ENCODE measurements at places on chromosomes 6 and 20.

DNA sequence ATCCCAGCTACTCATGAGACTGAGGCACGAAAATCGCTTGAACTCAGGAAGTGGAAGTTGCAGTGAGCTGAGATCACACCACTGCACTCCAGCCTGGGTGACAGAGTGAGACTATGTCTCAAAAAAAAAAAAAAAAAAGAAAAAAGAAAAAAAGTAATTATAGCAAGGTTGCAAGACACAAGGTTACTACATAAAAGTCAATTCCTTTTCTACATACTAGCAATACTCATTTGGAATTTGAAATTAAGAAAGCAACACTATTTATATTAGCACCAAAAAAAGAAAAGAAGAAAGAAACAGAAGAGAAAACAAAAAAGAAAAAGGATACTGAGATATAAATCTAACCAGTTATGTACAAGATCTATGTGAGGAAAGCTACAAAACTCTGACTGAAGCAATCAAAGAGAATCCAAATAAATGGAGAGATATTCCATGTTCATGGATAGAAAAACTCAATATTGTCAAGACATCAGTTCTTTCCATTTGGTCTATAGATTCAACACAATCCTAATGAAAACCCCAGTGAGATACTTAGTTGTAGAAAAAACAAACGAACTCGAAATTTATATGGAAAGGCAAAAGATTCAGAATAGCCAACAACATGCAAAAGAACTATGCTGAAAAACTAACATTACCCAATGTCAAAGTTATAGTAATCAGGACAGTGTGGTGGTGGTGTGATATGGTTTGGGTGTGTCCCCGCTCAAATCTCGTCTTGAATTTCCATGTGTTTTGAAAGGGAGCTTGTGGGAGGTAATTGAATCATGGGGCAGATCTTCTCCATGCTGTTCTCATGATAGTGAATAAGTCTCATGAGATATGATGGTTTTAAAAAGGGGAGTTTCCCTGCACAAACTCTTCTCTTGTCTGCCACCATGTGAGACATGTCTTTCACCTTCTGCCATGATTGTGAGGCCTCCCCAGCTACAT, 73.3 kb downstream of the GPX5 start:
- DNase-seq, result no peak

- DNase-seq, result no peak
These were observed 44.5 kb downstream of the NCOA7 start for GRCh38 chr6:125835221-125835744.

- no peak for DNase-seq
These were observed 159.1 kb downstream of the PKHD1 start for GRCh38 chr6:51928320-51928719.

- DNase-seq, result no peak
These were observed 69.3 kb downstream of the MDN1 start for GRCh38 chr6:89750338-89750737.

- no peak for DNase-seq
These were observed 55.7 kb downstream of the PHACTR2 start for GRCh38 chr6:143733510-143733909.

- no peak for DNase-seq
These were observed 246.9 kb upstream of the PRDM1 start for GRCh38 chr6:105839266-105839665.

DNA sequence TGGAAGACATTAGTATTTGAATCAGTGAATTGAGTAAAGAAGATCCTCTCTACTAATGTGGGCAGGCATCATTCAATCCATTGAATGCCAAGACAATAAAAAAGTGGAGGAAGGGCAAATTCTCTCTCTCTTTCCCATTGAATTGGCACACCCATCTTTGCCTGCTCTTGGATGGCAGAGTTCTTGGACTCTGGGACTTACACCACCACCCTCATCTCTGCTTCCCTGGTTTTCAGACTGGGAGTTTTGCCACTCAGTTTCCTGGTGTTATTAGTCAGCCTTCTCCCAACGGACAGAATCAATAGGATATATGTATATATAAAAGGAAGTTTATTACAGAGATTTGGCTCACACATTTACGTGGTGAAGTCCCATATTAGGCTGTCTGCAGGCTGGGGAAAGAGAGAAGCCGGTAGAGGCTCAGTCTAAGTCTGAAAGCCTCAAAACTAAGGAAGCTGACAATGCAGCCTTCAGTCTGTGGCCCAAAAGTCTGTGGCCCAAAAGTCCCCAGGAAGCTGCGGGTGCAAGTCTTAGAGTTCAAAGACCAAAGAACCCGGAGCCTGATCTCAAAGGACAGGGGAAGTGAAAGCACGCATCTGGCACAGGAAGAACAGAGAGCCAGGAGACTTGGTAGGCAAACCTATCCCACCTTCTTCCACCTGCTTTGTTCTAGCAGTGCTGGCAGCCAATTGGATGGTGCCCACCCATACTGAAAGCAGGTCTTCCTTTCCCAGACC, 64.4 kb downstream of the SMPDL3A start:
- DNase-seq, result no peak

DNA sequence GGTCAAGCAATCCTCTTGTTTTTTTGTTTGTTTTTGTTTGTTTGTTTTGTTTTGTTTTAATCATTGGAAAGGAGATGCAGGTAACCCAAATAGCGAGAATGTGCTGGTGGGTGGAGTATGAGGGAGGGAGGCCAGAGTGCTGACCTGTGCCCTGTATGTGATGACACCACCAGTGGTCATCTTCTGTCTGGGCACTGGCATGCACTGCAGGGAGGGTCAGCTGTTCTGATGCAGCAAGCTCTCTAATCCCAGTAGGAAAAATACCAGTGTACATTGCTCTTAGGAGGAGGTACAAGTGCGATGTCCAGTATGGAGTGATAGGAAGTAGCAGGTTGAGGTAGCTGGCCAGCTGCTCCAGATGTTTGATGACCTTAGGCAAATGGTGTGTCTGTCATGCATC, 2.9 kb upstream of the CST1 start:
- DNase-seq, result no peak

GRCh38 chr6:83417880-83418663, 12.8 kb downstream of the ME1 start:
- no peak for DNase-seq

DNA sequence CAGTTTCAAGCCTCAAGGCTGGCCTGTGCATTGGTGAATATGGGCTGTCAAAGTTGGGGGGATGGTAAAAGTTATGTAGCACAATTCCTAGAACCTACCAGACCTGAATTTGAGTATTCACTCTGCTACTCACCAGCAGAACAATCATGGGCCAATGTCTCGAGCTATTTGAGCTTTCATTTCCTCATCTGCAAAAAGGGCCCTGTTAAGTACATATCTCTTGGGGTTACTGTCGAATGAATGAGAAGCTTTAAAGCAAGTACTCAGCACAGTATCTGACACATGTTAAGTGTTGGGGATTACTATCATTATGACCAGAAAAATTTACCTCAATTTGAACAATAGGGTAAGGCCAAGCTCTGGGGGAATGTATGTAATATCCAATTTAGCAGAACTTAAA, 13.5 kb upstream of the ENPP4 start:
- DNase-seq, result no peak

DNA sequence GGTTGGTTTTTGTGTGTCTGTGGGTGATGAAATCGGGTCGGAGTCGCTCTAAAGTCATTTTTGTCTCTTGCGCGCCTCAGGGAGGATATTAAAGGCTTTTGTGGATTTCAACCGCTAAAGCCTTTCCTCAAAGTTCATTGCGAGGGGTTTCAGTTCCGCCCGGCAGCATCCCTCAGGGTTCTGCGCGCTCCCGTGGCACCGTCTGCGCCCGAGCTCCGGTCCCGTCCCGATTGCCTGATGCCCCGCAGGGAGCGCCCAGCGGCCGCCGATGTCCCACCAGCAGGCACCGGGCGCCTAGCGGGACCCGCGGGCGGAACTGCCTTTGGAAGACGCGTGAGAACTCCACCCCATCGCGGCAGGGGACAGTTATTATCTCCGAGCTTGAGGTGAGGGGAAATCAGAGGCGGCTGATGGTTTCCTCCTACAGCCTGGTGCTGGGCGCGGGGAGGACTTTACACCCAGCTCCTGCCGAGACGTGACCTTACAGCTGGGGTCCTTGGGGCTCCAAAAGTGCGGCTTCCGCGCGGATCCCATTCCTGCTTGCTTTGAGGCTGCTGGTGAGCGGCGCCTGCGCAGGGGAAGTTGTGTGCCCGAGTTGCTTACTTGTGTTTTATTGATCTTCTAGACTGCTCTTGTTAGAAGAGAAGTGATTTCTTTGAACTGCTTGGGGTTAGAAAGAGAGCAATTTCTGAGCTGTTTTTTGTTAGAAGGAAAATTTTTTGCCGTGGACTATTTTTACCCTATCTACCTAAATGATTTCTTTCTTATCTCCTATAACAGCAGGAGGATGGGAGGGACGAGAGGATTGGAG, 27.1 kb downstream of the ULBP1 start:
- DNase-seq, result no peak

- DNase-seq, result no peak
These were observed 735.7 kb upstream of the HS3ST5 start for GRCh38 chr6:115078555-115078954.

GRCh38 chr6:73252703-73253102, 10.3 kb downstream of the KHDC1 start:
- no peak for DNase-seq

DNA sequence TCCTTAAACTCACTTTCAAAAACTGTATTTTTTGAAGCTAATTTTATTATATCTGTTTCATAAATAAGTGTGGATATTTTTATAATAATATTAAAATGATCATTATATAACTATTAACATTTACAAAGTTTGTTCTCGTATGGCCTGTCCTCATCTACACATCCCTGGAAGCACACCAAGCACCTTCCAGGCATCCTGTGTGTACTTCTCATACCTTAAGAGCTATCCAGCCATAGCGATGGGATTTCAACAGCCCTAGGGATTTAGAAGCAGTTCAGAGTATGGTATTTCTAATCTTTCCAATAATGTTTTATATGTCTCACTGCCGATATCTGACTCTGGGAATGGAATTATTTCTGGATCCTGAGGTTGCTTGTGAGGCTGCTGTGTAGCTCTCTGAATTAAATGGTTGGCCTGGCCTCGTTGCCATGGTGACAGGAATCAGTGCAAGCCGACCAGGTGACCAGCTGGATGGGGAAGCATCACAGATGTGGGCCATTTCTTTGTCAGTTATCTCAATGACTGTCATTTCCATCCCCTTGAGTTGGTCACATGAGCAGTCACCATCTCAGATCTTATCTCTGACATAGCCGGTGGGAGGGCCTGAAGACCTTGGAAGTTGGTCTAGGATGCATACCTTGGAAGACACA, 265.2 kb upstream of the RIN2 start:
- DNase-seq, result no peak

GRCh38 chr6:138000941-138001340, 106.3 kb downstream of the PERP start:
- DNase-seq, result no peak

- no peak for DNase-seq
These were observed 328.4 kb downstream of the TPBG start for GRCh38 chr6:82691997-82692396.

DNA sequence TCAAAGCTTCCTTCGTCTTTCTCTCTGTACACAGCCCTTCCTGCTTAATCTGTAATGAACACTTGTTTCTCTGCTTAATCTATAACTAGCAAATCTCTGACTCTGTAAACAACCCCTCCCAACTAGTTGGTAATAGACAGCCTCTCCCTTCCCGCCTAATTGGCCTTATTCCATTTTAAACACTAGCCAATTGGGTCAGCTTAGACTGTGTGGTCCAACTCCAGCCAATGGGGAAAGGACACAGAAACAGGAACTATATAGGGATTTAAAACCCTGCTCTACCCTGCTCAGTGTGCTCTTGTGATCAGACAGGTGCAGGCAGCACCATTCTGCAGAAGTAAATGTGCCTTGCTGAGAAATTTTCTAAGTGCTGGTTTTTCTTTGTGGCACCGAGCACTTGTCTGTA, 18.5 kb downstream of the CHD6 start:
- no peak for DNase-seq
